RPMI7951 (cell line): ENCODE measurements at places on chromosomes 7 and 10. TPM values are rescaled to one million over a fixed set of nuclear protein-coding genes. Genes with fewer than 3 reads are reported as not detected.

The CEP55 gene
- total RNA-seq, result 102 and 132 TPM in 2 replicates

- DNase-seq, result no peak
Observed at GRCh38 chr10:100182281-100182680, 3.5 kb downstream of the ERLIN1 start.

GRCh38 chr7:70520611-70521010 lies 611.3 kb upstream of the GALNT17 start:
- no peak for DNase-seq

DNA sequence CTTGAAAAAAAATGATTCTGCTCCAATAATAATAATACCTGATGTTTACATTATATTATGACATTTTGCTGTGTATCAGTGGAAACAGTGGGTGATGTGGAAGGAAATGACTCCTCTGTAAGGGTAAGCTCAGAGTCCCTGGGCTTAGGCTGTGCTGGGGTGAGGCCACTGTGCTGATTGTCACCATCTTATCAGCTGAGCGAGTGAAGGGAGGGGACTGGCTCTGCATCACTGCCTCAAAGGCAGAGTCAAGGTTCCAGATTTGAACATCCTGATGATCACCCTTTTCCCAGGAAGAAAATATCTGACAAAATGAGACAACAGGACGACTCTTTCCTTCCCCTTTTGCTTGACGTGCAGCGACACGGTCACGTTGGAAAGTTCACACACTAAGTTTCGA lies 24.0 kb upstream of the HABP2 start:
- no peak for DNase-seq

- no peak for DNase-seq
Observed at GRCh38 chr10:5911670-5912069, 21.6 kb downstream of the FBH1 start.
